Left ventricle myocardium inferior (tissue), 1 donor: ENCODE measurements at places on chromosomes 12 and 14. TPM values are rescaled to one million over a fixed set of nuclear protein-coding genes. Genes with fewer than 3 reads are reported as not detected.
A peak's percentile ranks its signal among the peaks of the same experiment; 100 is the strongest.

MANSC1 gene
- 8.7 TPM for total RNA-seq

GRCh38 chr14:76080025-76080424, 71.7 kb upstream of the GPATCH2L start:
- peak; percentile 22 for DNase-seq

TAS2R13 gene
- total RNA-seq: 0.41 TPM

DNA sequence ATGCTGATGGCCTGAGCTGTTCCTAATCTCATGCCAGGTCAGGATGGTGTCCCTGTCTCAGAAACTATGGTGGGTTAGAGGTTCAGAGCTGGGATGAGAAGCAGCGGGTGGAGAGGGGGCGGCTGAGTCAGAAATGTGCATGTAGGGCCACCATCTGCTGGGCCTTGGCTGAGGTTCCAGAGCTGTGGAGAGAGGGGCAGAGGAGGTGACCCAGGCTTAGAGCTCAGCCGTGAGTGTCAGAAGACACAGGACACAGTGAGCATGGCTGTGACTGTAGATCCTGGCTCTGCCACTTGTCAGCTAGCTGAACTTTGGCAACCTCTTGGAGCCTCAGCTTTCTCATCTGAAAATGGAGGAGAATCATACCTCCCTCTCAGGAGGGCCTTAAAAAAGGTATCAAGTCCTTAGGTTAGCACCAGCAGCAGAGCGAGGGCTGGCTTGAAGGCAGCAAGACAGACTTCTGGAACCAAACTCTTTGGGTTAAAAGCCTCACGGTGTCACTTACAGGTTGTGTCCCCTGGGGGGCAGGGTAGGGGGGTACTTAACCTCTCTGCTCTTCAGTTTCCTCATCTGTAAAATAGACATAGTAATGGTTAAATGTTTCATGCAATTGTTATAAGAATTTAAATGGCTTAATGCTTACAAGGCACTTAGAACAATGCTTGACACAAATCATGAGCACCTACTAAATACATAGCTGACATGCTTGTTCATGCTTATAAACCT, 34.8 kb downstream of the TMEM229B start:
- no peak for DNase-seq

NTF3 gene
- total RNA-seq: 0.99 TPM

ITGA7 gene
- total RNA-seq: 520 TPM

CRIP2 gene
- 1,068 TPM for total RNA-seq

GRCh38 chr14:92519246-92520101, 5.9 kb downstream of the RIN3 start:
- no peak for DNase-seq

SLC5A8 gene
- total RNA-seq: not detected

- DNase-seq: no peak
Measured at GRCh38 chr14:65555358-65555757, 142.8 kb downstream of the FUT8 start.

DNA sequence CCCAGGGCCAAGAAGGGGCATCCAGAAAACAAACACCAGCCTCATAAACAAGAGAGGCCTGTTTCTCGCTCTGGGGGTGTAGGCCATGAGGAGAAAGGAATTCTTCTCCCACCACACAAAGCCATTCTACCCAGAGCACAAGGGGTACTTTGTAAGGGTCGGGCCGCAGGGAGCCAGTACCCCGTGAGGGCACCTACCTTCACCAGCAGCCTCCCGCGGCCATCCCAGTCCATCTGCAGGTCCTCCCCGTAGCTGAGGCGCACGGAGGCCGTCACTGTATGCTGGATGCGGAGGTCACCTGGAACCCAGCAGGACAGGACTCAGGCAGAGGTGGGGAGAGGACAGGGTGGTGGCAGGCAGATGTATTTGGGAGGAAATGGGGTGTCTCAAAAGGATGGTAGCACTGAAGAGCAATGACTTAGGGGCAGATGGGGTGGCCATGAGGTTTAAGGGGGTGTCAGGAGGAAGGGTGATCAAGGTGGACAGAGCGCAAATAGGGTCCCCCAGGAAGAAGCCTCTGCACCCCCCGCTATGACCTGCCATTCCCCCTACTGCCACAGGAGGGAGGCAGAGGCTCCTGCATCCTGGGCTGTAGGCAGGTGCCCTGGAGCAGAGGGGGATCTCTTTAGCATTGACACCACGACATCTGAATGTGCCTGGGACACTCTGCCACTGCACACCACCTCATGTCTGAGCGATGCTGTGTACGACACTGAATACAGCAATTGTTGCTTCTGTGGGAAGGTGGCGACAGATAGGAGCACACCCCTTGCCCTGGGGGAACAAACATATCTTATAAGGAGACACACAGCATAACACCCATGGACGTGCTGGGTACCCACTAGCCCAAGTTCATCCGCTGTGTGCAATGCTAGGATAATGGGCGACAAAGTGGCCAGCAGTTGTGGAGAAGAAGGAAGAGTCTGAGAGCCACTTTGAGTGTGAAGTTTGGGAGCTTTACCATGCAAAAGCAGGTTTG, 61.4 kb downstream of the VWF start:
- no peak for DNase-seq

- peak; percentile 66 for DNase-seq
Measured at GRCh38 chr12:124906606-124907261, 7.7 kb downstream of the UBC start.

DEGS2 gene
- total RNA-seq: not detected

DNA sequence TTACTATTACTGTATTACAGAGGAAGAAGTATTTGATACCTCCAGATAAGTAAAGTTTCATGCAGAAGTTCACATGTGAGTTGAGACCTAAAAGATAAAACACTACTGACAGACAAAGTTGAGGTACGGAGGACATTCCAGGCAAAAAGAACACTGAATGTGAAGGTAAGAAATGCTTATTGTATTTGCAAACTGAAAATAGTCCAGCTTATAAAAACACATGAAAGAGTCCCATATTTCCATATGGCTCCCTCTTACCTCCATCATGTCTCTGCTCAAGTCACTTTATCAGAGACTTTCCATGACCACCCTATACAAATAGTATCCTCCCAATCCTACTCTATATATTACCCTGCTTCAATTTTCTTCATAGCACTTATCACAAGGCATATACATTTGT, 35.8 kb downstream of the SENP1 start:
- DNase-seq: no peak

CDCA3 gene
- 0.55 TPM for total RNA-seq

GRCh38 chr12:125151284-125151683, 86.0 kb downstream of the AACS start:
- DNase-seq: no peak

GRCh38 chr14:41662780-41663472, 56.2 kb downstream of the LRFN5 start:
- no peak for DNase-seq

GRCh38 chr14:103282932-103283331, 51.1 kb upstream of the EIF5 start:
- no peak for DNase-seq

ASCL1 gene
- not detected for total RNA-seq

DNA sequence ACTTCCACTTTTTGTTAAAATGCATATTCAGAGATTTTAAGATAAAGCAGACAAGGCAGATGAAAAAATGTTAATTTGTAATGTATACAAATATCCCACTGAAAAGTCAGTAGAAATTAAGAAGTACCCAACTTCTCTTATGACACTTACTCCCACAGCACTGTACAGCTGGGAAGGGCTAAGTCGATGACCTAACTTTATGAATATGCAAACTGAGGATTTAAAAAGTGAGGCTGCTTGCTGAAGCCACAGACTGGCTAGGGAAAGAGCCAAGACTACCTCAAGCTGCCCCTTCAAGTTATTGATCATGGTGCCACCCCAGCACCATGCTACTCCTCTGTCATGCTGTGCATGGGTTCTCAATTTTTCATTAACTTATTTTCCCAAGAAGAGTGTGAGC, 17.0 kb downstream of the PPM1H start:
- DNase-seq: no peak

GRCh38 chr12:51669271-51669670, 78.2 kb downstream of the SCN8A start:
- no peak for DNase-seq

GRCh38 chr12:102484017-102484416, 3.7 kb upstream of the IGF1 start:
- no peak for DNase-seq

- DNase-seq: no peak
Measured at GRCh38 chr14:104717646-104718045, 6.4 kb upstream of the ADSS1 start.

DNA sequence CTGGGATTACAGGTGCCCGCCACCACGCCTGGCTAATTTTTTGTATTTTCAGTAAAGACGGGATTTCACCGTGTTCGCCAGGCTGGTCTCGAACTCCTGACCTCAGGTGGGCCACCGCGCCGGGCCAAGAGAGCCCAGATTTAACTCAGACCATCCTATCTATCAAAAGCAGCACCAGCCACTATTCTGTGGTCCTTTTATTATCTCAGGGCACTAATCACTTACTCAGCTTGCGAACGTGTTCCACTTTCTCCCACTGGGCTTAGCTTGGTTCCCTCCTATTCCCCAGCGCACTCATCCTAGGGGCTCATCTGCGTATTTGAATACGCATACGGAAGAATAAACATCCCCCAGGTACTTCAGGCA, 16.2 kb upstream of the AACS start:
- DNase-seq: no peak

ACVRL1 gene
- 36.9 TPM for total RNA-seq

DNA sequence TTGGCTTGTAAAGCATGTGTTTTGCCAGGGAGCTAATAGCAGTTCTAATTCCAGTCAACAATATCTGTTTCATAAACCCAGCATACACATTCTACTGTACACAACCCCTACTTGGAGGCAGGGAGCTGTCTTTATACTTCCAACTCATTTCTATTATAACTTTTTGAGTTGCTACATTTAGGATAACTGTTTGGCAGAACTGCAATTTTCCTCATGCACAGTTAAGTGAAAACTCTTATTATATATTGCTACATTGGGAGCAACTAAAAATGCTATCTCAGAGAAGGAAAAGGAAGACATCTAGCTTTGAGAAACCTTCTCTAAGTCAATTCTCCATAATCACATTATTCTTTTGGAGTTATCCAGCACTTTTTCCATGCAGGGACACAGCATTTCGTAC, 480.2 kb downstream of the RPS29 start:
- no peak for DNase-seq

GDF11 gene
- 15.6 TPM for total RNA-seq

ATXN7L3B gene
- 23.8 TPM for total RNA-seq

ASIC1 gene
- total RNA-seq: 0.96 TPM

DNA sequence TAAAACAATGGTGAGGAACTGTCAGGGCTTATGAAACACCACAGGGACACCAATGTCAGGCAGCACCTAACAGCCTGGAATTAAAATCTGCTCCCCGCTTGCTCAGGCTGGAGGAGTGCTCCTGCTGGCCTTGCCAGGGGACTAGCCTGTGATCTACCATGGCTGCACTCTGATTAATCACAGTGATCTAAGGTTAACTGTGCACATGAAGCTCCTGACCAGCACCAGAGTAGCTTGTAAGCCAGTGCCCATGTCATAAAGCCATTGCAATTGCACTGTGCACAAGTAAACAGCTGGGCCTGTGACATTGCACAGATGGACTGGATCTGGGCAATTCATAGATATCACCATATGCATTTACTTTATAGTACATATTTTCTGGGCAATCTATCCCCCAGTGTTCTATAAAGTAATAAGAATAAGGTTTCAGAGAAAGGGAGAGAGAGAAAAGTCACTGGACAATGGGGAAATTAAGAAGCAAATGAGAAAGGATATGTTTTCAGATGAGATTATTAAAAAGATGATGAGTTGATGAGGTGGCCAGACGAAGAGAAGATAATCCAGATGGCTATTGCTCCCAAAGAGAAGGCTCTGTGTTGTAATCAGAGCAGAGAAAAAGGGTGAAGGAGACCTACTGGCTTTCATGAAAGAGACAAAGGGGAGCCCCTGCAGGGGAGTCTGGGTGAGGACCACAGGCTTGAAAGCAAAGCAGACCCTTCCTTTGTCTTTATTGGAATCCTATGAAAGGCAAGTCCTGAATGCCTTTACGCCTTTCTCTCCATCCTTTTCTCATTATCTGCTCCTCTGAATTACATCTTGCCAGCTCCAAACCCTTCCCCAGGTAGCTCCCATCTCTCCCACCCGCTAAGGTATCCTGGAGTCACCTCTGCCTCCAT, 145.8 kb downstream of the SLC38A6 start:
- DNase-seq: no peak

DNA sequence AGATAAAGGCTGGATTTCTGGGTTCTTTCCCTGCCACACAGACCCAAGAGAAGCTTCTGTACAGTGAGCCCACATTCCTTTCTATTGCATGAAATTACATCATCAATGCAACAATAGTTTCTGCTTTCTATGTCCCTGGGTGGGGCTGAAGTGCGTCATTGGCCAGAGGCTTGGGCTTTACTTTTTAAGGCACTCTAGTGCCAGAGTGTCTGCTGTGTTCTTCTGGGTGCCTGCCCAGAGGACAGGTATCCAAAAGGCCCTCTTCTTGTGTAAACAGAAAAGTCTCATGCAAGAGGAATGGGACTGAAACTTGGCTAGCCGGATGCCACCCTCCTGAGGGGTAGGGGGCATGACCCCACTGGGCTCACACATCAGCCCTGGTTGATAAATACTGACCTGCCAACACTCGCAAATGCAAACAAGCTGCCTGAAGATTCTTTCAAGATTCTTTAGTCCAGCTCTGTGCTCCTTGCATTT, 5.9 kb downstream of the KRT86 start:
- DNase-seq: no peak

DNA sequence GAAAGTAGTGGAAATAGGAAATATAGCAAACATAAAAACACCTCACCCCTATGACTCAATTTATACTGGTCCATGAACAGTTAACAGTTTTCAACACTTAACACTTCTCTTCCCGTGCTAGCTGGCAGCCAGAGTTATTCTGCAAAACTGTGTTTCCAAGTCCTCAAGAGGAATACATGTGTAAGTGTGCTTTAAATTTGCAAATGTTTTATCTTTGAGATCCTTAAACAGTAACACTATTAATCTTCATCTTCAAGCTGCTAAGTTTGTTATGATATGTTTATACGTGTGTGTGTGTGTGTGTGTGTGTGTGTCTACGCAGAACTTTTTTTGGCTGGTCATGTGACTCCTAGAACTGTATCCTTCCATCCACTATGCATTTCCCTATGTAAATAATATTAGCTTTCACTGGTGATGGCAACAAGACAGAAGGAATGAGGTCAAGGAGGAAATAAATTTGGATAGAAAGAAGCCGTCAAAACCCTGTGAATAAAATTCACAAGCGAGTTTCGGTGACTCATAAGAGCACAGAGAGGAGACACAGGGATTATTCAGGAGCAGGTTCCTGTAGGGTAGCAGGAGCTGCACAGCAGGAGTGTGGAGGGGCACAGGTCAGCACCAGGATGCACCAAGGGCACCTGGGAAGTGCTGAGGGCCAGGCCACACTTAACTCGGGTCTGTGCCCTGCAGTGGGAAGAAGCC, 105.9 kb upstream of the ETV6 start:
- DNase-seq: no peak

HOXC6 gene
- total RNA-seq: not detected

GRCh38 chr12:108683906-108684556, 47.3 kb downstream of the CORO1C start:
- no peak for DNase-seq

GRCh38 chr12:6684609-6685008, 4.6 kb downstream of the ZNF384 start:
- no peak for DNase-seq

DNA sequence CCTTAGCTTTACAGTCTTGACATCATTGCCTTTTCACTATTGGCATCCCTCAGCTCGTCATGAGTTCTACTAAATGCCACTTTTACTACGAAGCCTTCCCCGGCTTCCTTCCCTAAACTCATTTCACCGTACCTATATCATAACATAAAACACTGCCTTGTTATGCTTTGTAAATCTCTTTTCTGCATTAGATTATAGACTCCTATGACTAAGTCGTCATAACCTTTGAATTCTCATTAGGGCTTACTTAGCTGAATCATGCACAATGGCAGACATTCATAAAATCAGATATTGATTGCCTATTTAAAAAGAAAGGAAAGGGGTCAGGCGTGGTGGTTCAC, 21.0 kb downstream of the BTG1 start:
- no peak for DNase-seq

PTCSC3 gene
- not detected for total RNA-seq
